ENCODE measurements at places on chromosomes 2 and 18.

GRCh38 chr2:67455219-67456142 lies 58.3 kb downstream of the ETAA1 start:
- DNase-seq: no peak

DNA sequence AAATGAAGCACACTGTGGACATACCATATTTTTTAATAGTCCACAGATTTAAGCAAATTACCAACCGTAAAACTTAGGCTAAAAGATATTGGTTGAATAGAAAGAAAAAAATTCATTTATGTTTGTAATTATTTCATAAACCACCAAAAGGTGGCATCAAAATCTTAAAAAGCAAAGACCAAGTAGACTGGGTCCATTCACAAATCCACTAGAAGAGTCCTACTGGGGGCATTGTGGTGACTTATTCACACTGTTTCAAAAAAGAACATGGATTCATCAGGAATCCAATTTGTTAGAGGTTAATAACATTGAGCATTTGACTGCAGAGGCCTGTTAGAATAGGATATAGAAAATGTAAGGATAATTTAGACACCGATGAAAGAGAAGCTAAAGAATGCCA lies 194.9 kb upstream of the KYNU start:
- DNase-seq: peak; percentile 45

GRCh38 chr2:70525032-70525431 lies 28.6 kb downstream of the TGFA start:
- DNase-seq: peak; percentile 3

DNA sequence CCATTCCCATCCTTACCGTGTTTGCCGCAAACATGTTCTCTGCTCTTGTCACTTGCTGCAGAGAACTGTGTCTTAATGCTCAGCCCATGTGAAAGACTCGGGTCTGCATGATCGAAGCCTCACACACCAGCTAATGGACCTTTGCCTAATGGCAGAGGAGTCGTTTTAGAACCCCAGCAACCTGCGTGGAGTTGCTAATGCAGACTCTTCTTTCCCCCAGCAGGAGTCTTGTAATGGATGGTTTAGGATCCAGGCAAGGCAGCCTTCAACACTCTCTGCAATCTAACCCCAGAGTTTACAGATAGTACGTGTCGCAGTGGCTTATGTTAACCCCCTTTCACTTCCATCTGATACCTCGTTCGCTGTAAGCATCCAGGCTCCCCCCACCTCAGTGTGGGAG lies 316.4 kb downstream of the AGAP1 start:
- DNase-seq: no peak

DNA sequence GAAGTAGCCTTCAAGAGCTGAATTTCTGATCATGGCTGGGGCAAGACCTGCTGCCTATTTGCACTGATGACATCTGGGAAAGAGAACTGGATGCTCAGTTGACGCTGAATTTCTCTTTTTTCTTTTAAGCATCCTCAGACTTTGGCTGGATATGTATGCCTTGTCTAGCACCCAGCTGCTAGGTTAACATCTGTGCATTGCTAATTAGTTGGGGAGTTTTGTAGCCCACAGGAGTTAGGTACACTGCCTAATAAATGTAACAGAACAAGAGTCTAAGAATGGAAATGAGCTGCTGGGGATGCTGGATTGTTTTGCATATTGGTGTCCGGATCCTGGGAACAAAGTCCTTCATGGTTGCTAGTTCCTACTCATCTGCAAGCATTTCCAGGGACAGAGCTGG lies 40.9 kb upstream of the STPG4 start:
- DNase-seq: no peak

Data from fibroblast of pulmonary artery (primary cell).